WTC11 (cell line): ENCODE measurements at places on chromosomes 11 and 22. TPM values are rescaled to one million over a fixed set of nuclear protein-coding genes. Genes with fewer than 3 reads are reported as not detected.
A peak's percentile ranks its signal among the peaks of the same experiment; 100 is the strongest.

Gene BIRC3
- 0.33 to 0.50 TPM (median 0.39 TPM) in 3 replicates for total RNA-seq

- no peaks in the 10 kb centered on the region for H3K36me3 ChIP-seq
- H3K4me1 ChIP-seq: peaks cover 16% of the 10 kb centered on the region
- peak; percentile 38 for DNase-seq
- H3K27ac ChIP-seq: no peak within 1 kb of the TSS
These were observed at the start of gene MICAL3 for GRCh38 chr22:18024276-18024939. Gene MICAL3 (minus strand): TSS chr22:18024561. CDS start chr22:17906812, 117,749 bp downstream.

DNA sequence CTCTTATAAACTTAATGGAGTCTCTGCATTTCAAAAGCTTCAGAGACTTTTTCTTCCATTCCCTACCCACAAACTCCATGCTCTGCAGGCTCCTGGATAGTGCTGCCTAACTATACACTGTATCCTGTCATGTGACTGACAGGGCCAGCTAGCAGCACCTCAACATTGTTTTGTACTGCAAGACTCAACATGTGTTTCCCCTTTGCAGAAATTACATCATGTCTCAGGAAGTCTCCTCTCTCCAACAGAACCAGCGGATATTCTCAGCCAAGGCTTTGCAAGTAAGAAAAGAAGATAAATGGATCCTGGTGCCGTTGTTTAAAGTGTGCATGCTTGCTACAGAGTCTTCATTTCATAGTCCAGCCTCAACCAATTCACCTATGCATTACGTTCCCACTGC lies 164.0 kb upstream of the UBASH3B start:
- H3K4me3 ChIP-seq: no peak overlapping the region
- H3K27ac ChIP-seq: no peak overlapping the region
- no peaks in the 10 kb centered on the region for H3K27me3 ChIP-seq
- no peak for DNase-seq
- no peaks in the 10 kb centered on the region for H3K36me3 ChIP-seq
- H3K4me1 ChIP-seq: peaks cover 4% of the 10 kb centered on the region; the same call in 1 of the 2 replicates

Gene OR2D2
- total RNA-seq: 0.16 to 0.26 TPM (median 0.23 TPM) in 3 replicates

- peaks cover 58% of the 10 kb centered on the region for H3K4me1 ChIP-seq
These were observed 85.2 kb downstream of the FLI1 start for GRCh38 chr11:128779036-128779435.

Gene RNASEH2C
- 42.1 to 53.0 TPM (median 52.2 TPM) in 3 replicates for total RNA-seq

- peak overlapping the region; percentile 84; the same call in 1 of the 2 replicates for H3K27ac ChIP-seq
- H3K4me3 ChIP-seq: no peak overlapping the region
- peaks cover 40% of the 10 kb centered on the region for H3K36me3 ChIP-seq
- no peak for DNase-seq
These were observed 14.0 kb downstream of the GRAMD1B start for GRCh38 chr11:123443851-123444623.

GRCh38 chr11:47448566-47449427 lies at the start of gene RAPSN:
Gene RAPSN (minus strand): TSS chr11:47449136. CDS start chr11:47448964, 172 bp downstream.
- H3K36me3 ChIP-seq: no peaks in the 10 kb centered on the region
- H3K27me3 ChIP-seq: no peaks in the 10 kb centered on the region
- DNase-seq: no peak
- no peaks in the 10 kb centered on the region for H3K4me1 ChIP-seq
- H3K4me3 ChIP-seq: no peak within 1 kb of the TSS

DNA sequence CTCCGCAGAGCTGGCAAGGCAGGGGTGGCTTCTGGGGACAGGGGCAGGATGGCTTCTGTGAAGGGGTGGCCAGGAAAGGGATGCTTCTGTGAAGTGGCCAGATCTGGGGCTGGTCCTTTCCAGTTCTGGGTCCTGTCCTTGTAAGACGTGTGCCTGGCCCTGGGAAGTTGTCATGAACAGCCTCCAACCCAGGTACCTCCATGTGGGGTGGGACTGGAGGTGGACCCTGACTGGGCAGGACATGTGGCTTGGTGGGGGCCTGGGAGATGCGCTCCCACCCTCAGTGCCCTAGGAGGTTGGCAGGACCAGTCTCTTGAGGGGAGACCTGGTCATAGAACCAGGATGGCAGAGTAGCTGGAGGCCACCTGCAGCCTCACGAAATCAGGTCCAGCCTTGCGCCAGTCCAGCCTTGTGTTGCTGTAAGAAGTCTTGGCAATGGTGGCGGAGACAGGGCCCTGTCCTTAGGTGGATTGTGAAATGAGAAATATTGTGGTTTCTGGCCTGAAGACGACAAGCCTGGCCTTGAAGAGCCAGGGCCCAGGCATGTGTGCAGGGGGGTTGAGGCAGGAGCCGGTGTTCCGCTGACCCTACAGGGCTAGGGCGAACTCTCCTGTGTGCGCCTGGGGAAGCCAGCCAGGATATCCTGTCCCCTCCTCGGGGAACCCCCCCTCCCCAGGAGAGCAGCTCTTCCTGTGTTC lies 2.6 kb downstream of the KCNQ1 start:
- peaks cover 85% of the 10 kb centered on the region for H3K27me3 ChIP-seq
- no peaks in the 10 kb centered on the region for H3K36me3 ChIP-seq
- no peak overlapping the region for H3K4me3 ChIP-seq
- DNase-seq: no peak

DNA sequence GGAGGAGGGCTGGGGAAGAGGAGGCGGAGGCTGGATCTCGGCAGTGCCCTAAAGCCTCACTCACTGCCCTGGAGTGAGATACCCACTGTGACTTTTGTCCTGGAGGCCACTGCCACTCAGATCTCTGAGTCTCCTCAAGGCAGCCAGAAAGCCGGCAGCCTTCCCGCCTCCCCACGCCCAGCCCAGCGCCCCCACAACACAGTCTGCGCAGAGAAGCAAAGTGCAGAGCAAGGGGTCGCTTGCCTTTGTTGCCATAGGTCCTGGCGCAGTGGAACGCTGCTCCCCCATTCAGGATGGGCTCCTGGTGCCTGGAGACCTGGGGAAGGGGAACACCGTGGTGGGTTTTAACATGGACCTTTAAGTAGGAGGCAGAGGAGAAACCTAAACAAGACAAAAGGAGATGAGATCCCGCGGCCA lies 17.6 kb downstream of the PATZ1 start:
- no peak overlapping the region for H3K4me3 ChIP-seq
- H3K4me1 ChIP-seq: no peaks in the 10 kb centered on the region
- no peak for DNase-seq
- no peaks in the 10 kb centered on the region for H3K27me3 ChIP-seq
- peaks cover 79% of the 10 kb centered on the region for H3K36me3 ChIP-seq

Gene TMEM184B
- total RNA-seq: 85.9 to 89.7 TPM (median 88.1 TPM) in 3 replicates

DNA sequence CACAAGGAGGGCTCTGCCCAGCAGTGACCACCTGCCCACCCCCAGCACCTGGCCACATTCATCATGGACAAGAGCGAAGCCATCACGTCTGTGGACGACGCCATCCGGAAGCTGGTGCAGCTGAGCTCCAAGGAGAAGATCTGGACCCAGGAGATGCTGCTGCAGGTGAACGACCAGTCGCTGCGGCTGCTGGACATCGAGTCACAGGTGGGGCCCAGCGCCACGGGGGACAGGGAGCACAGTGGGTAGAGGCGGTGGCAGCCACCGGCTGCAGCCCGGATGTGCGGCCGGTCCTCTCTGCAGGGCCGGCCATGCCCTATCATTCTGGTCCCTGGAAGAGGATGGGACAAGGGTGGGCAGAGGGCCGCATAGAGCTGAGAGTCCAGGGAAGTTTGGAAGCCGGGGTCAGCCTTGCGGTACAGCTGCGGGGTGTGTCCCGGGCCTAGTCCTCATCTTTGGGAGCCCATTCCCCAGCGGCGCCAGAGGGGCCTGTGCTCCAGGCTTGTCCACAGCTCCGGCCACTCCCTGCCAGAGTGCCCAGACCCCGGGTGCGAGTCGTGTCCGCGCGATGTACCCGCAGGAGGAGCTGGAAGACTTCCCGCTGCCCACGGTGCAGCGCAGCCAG lies 14.1 kb downstream of the EPS8L2 start:
- peaks cover 10% of the 10 kb centered on the region for H3K4me1 ChIP-seq
- H3K36me3 ChIP-seq: peaks cover 2% of the 10 kb centered on the region; the same call in 1 of the 2 replicates
- H3K27ac ChIP-seq: no peak overlapping the region
- peak overlapping the region; percentile 47 for H3K4me3 ChIP-seq
- DNase-seq: no peak

DNA sequence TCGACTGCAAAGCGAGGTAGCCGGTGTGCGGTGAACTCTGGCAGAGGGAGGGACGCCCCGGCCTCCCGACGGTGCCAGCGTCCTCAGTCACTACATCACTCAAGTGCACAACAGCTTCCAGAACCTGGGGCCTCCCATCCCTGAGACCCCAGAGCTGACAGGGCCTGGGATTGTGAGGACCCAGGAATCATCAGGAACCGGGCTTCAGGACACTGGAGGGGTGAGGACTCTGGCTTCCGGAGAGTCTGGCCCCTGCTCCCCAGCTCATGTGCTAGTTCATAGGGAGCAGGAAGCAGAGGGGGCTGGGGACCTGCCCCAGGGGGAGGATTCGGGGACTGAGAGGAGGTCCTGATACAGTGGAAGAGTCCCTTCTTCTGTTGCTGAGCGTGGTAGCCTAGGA lies 4.6 kb downstream of the ART5 start:
- H3K4me1 ChIP-seq: peaks cover 3% of the 10 kb centered on the region
- H3K4me3 ChIP-seq: no peak overlapping the region
- peaks cover 14% of the 10 kb centered on the region for H3K27me3 ChIP-seq
- H3K36me3 ChIP-seq: 0 out of 2 replicates have a peak, but pooled peaks cover 4% of the 10 kb centered on the region

DNA sequence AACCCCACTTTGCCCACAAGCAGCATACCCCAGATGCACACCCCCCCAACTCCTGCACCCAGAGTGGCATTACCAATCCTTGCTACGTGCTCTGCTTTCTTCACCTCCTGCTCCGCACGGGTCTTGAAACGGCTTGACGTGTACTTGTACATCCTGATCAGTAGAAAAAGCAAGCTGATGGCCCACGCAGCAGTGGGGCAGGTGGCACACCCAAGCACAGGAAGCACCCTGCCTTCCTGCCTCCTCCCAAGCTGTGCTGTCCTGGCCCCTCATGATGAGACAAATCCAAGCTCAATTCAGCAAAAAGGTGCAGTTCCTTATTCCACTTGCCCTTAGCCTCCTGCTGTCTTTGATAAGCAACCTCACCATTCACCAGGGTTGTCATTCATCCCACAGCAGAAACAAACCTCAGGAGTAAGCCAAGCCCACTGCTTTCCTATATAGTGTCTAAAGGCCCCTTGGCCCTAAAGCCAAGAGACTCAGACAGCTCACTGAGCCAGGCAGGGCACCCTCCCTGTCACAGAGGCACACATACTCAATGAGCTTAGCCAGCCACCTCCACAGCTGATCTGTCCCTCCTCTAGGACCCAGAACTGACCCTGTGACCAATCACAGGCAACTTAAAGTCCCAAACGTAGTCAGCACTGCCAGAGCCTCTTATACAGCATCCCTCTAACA lies 27.8 kb downstream of the MORC2 start:
- H3K27me3 ChIP-seq: no peaks in the 10 kb centered on the region
- H3K4me3 ChIP-seq: no peak overlapping the region
- H3K36me3 ChIP-seq: peaks cover 89% of the 10 kb centered on the region
- no peak overlapping the region for H3K27ac ChIP-seq
- H3K4me1 ChIP-seq: no peaks in the 10 kb centered on the region
- no peak for DNase-seq

Gene SLC17A6
- total RNA-seq: 0.11 to 0.24 TPM (median 0.14 TPM) in 3 replicates

- H3K27ac ChIP-seq: peak overlapping the region; percentile 78; the same call in 1 of the 2 replicates
- H3K36me3 ChIP-seq: peaks cover 41% of the 10 kb centered on the region
- peaks cover 12% of the 10 kb centered on the region for H3K4me1 ChIP-seq
- H3K4me3 ChIP-seq: no peak overlapping the region
- no peaks in the 10 kb centered on the region for H3K27me3 ChIP-seq
These were observed 13.6 kb downstream of the GATD1 start for GRCh38 chr11:763549-764321.

Gene CD3D
- 0.33 to 1.3 TPM (median 0.89 TPM) in 3 replicates for total RNA-seq

DNA sequence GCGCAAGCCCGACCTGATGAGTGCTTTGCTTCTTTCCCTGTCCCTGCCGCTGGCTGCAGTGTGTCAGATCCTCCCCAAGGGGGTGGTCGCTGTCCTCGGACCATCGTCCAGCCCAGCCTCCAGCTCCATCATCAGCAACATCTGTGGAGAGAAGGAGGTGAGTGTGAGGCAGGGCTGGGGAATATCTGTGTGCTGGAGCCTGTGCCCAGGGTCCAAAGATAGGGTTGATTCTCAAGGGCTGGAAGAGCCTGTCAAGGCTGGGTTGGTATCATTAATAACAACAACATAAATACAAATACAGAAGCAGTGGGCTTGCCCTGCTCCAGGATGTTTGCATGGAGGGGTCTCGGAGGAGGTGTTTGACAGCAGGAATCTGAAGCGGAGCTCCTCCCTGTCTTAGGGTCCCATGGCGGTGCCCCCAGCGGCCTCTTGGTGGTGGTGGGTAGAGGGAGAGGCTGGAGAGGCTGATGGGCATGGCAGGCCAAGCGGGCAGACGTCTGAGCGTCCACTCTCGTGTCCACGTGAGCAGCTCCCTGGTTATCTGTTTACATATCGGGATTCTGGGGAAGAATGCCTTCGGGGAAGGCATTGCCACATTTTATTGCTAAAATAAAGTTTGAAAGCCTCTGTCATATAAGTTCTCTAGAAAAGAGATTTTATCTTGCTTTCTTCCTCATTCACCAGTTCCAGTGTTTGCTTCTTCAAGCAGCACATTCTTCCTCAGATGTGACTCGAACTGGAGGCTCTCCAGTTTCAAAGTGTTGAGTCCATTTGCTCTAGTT lies 208.4 kb upstream of the TBCEL start:
- DNase-seq: peak; percentile 32
- no peaks in the 10 kb centered on the region for H3K36me3 ChIP-seq
- no peak overlapping the region for H3K4me3 ChIP-seq
- H3K4me1 ChIP-seq: peaks cover 8% of the 10 kb centered on the region; the same call in 1 of the 2 replicates
- H3K27me3 ChIP-seq: no peaks in the 10 kb centered on the region; the same call in 1 of the 2 replicates

- no peak overlapping the region for H3K4me3 ChIP-seq
- peaks cover 21% of the 10 kb centered on the region for H3K4me1 ChIP-seq
- no peak overlapping the region for H3K27ac ChIP-seq
- DNase-seq: peak; percentile 47
- H3K27me3 ChIP-seq: no peaks in the 10 kb centered on the region; the same call in 1 of the 2 replicates
- H3K36me3 ChIP-seq: no peaks in the 10 kb centered on the region
These were observed 37.1 kb upstream of the OLFML1 start for GRCh38 chr11:7448201-7448600.
